Fibroblast of villous mesenchyme (primary cell): ENCODE measurements at places on chromosomes 3 and 15.

DNA sequence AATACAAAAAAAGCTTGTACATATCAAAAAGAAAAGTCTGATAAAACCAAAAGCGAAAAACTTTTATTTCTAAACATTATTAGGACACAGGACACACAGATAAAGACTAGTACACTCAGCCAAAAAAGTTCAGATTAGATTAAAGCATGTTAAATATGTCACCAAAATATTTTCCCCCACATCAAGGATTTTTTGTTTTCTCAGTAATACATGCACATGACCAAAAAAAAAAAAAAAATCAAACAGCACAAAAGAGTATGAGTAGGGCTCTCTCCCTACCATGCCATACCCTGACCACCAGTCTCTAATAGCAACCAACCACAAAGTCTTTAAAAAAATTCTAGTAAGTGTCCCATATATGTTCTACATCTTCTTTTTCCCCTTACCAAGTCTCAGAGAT lies 77.4 kb downstream of the LRRFIP2 start:
- no peak for DNase-seq

DNA sequence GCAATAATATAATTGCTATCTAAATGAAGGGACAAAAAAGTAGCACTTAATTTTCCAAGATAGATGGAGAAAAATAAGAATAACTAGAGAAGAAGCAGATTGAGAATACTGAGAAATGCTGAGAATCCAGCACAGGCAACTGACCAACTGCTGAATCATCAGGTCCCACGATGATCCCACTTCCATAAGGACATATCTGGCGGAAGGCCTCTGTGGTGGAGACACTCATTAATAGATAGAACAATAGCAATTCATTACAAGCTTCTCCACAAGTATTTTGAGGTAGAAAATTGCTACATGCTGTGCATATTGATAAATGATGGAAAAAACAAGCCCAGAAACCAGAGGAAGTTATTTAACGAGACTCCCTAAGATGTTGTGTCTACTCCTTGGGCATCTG lies 105.9 kb downstream of the DUT start:
- no peak for DNase-seq

DNA sequence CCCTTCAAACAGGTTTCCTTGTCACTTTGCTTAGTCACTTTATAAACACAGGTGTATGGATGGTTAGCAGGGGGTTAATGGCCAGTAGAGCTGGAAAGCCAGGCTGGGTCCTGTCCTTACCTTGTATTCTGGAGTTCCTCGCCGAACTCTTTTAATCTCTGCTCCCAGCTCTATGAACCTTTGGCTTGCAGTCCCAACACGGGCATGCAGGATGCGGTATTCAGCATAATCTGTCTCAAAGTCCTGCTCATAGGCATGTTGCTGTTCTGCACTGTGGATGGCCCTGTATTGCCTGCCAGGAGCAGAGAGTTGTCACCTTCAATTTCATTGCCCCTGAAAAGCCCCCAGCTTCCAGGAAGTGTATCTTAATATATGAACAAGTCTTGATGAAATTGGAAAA lies 2.7 kb downstream of the ELL3 start:
- no peak for DNase-seq

DNA sequence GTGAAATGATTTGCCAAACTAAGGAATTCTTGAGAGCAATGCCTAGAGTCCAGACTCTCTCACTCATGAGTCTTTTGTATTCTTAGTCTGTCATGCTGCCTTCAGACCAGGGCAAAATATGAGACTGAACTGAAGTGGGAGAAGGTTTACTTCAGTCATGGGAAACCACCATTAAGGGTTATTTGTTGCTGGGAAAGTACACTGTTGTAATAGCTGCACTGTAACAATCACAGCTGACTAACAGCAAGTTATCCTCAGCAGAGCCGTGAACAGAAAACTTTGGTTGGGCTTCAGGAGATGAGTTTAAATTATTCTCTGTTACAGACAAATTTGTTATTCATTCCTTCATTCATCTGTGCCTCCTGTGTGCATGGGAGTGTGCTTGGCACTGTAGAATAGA lies 258.5 kb downstream of the ROBO2 start:
- DNase-seq = no peak

- no peak for DNase-seq
These were observed 98.5 kb upstream of the OSTN start for GRCh38 chr3:191100516-191100915.

GRCh38 chr15:41978534-41978933 lies 6.2 kb upstream of the EHD4 start:
- no peak for DNase-seq

- no peak for DNase-seq
These were observed 43.5 kb downstream of the ITGB5 start for GRCh38 chr3:124843506-124844177.

DNA sequence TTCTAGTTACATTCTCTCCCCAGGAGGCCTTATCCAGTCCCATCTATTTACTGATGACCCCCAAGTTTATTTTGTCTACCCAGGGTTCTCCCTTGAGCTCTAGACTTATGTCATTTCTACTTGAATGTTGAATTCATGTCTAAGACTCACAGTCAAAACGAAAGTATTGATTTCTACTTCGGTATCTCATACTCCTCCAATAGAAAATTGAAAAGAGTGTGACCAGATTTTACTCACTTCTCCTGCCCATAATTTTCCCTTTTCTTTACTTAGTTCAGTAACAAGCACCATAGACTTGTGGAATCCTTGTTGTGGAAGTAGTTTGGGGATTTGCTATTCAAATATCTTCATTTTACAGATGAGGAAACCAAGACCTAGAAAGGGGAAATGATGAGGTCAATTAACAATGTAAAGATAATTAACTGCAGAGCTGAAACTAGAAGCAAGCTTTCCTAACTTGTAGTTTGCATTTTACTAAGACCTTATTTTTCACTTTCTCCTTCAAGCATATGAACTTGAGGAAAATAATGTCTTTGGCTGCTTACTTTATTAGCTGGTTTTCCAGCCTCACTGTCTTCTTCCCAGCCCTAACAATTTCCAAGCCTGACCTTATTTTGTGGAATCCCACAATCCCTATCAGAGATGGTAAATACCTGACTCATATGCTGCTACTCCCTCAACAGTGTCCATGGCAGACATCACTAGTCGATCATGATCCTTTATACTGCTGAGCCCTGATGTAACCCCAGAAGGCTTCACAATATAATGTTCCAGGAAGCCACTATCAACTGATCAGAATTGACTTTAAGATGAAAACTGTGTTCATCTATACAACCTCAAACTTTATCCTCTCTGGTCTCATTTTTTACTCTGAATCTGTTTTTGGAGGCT lies 123.9 kb upstream of the AGBL1 start:
- no peak for DNase-seq

DNA sequence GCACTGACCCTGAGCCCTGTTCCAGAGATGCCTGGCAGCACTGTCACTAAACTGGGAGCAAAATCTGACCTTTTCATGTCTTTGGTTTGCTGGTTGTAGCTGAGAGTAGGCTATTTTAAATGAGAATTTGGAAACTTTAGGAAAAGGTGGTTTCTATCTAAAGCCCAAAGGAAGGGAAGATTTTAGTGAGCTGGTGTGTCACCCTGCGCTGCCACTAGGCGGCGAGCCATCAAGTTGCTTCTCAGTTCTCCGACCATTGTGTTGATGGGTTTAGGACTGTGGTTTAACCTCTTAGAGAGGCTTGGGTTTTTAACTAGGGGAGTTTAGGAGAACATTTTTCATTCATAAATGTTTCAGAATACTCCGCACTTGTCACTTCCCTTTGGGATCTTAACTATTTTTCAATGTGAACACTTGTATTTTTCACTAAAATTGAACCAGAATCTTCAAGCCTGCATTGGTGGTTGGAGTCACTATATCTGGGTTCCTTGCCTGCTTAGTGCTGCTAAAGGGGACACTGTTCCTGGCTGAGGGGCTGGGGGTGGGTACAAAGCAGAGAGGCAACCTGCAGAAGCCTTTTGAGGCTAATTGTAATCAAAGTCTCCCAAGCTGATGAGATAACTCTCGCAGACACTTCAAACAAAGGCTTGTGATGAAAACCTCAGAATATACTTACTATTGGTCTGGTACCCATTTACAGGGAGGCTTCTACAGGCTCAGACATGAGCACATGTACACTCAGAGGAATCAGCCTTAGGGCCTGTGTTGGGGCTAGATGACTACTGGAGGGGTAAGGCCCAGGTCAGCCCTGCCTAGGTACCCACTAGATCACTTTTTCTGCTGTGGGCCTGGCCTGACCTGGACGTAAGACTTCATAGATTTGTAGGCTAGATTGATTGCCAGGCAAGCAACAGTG lies 16.8 kb downstream of the EXOSC7 start:
- no peak for DNase-seq

DNA sequence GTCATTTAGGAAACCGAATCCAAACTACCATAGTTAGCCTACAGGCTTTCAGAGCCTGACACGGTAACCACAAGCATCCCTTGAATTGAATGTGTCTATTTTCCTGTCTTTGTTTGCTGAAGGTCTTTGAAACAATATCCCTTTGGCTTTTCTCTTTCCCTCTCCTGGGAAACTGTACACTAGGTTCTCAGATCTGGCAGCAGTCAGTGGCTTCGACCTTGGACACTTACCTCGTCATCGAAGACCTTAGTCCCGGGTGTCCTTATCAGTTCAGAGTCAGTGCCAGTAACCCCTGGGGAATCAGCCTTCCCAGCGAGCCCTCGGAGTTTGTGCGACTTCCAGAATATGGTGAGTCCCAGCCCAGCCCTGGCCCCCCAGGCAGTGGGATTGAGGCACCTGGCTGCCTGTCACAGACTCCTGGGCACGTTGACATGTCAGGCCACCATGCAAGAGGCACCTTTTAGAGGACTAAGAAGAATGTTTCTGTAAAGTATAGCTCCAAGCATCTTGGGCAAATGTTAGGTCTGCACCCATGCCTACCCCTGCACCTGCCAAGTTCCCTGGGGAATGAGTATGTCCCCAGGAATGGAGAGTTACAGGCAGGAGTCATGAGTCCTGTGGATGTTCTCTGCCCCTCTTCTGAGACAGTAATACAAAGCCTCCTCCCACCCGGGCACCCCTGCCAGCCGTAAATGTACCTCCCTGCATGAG lies 30.4 kb upstream of the UMPS start:
- no peak for DNase-seq

- no peak for DNase-seq
These were observed 7.2 kb upstream of the OTOL1 start for GRCh38 chr3:161489395-161489794.
